ENCODE measurements at places on chromosomes 12 and 14.

GRCh38 chr12:21672146-21672545 is 14.5 kb upstream of the LDHB start:
- no peak for DNase-seq

- no peak for DNase-seq
Observed at GRCh38 chr14:81868172-81868571, 334.5 kb upstream of the SEL1L start.

GRCh38 chr14:76595266-76595665 is 166.0 kb upstream of the VASH1 start:
- DNase-seq = no peak

GRCh38 chr12:116087962-116088361 is 189.5 kb downstream of the MED13L start:
- no peak for DNase-seq

GRCh38 chr12:85575120-85576096 is 260.8 kb downstream of the RASSF9 start:
- peak; percentile 54 for DNase-seq

DNA sequence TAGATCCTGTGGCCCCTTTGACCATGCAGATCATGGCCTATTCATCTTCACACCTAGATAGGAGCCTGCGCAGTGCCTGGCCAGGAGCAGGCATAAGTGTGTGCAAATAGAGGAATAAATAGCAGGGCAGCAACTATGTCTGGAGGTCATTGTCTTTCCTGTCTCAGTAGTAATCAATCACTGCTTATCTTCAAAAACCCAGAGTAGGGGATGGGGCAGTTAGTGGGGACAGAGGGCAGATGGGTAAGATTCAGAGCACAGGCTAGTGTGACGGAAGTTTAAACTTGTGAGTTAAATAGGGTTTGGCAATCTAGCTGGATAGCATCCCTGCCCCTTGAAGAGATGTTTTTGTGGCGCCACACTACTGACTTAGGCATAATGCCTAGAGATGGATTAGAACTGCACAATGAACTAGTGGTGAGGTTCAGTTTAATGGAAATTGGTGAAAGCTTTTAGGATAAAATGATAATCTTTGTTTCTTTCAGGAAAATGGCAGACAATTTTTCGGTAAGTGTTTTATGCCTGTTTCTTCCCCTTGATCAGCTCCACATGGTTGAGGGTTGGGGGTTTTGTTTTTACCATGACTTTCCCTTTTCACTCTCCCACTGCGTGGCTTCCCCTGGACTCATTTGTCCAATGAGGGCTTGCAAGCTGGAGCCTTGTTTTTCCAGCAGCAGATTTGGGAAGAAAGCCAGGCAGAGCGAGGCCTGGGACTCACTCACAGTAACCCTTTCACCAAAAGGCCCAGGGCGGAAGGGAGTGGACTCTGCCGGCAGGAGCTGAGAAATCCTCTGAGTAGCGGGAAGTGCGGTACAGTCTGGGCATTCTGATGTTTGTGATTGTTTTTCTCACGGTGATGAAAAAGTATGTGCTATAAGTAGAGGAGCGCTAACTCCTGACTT is 8.1 kb downstream of the LGALS3 start:
- DNase-seq = no peak

GRCh38 chr12:29737644-29738043 is 46.1 kb downstream of the TMTC1 start:
- no peak for DNase-seq

GRCh38 chr12:88416786-88417185 is 163.5 kb downstream of the KITLG start:
- DNase-seq = no peak

- DNase-seq = no peak
Observed at GRCh38 chr14:84202486-84202885, 1327.5 kb upstream of the FLRT2 start.

- DNase-seq = no peak
Observed at GRCh38 chr12:117514016-117514415, 152.6 kb upstream of the NOS1 start.

- no peak for DNase-seq
Observed at GRCh38 chr12:47458279-47458678, 247.6 kb downstream of the RPAP3 start.

GRCh38 chr14:63174760-63175191 is 29.5 kb upstream of the RHOJ start:
- DNase-seq = no peak

All from glutamatergic neuron (in vitro differentiated cells).